ENCODE measurements at places on chromosomes 12 and 14.

DNA sequence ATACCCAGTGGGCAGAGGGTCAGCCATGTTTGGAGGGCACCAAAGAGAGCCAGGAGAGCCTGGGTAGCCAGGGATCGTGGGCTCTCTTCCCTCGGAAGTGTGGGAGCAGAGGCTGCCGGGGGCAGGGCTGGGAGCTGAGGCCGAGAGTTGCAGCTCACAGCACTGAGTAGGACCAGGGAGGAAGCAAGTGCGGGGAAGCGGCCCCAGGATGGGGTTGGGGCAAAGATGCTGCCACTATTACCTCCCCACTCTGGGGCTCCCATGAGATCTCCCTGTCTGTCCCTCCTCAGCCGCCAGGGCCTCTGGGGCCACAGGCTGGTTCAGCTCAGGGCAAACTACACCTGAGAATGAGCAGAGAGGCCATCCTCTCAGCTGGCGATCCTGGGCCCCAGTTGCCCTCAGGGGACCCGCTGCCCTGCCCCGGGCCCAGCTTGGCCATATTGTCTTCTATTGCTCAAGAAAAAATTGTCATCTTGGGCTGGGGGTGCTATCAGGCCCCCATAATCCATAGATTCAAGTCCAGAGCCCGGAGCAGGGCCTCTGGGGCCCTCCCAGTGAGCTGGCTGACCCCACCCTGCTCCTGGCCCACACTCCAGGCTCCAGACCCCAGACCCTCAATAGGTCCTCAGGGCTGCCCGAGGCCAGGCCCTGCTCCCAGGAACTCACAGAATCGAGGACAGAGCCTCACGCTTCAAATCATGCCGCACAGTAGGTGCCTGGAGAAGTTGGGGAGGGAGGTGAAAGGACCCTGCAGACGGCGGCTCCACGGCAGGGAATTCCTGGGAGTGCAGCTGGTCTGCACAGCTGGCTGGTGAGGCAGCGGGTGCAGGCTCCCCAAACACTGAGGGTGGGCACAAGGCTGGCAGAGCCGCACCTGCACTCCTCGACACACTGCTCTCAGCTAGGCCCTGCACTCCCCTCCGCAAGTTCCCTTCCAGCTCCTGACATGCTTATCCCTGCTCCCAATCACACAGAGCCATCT is 20.5 kb upstream of the DIO3 start:
- DNase-seq, result no peak

GRCh38 chr12:94603434-94604365 is 46.7 kb downstream of the TMCC3 start:
- DNase-seq, result no peak

- DNase-seq, result no peak
These were observed at the start of gene CEP170B for GRCh38 chr14:104865081-104865630. Gene CEP170B (plus strand): TSS chr14:104865268. CDS start chr14:104868451, 3,183 bp downstream.

DNA sequence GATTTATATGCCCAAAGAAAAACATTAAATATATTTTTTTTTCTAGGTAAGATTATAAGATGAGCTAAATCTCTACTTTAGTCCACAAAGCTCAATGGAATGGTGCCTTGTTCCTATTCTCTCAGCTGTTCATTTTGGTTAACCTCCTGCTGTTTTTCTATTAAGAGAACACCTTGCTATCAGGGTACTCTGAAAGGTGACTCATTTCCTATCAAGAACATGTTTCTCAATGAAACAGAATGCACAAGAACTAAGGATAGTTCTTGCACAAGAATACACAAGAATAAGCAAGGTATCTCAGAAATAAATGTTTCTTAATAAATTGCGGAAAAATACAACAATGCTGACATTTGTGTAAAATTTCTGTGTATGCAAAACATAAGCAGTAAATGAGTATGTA is 14.1 kb downstream of the ABCD2 start:
- no peak for DNase-seq

DNA sequence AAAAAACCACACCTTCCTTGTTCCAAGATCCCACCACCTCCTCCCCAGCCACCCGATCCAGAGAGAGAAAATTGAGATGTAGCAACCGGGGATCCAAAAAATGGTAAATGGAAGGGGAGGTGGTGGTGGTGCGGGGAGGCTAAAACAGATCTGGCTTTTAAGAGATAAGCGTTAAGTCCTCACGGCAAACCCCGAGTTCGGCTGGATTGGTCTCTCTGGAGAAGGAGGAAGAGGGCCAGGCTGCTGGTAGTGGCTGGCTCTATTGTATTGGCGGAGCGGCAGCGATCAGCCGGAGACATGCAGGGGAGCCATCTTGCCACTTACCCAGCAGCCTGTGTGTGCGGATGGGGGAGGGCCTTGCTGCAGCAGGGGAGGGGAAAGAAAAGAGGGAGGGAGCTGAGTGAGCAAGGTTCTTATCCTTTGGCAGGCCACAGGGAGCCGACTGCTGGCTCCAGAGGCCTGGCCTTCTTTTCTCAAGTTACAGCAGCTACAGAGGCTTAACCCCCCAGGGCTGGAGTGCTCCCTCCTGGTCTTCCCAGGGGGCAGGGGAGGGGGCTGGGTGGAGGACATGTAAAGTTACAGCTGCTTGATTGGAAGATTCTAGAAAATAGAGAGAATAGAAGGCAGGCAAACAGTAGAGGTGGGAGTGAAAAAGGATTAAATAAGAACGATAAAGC is 14.1 kb upstream of the CDH24 start:
- no peak for DNase-seq

- no peak for DNase-seq
These were observed 614.9 kb downstream of the SLC16A7 start for GRCh38 chr12:60210756-60211155.

- DNase-seq, result no peak
These were observed 168.0 kb downstream of the SLC16A7 start for GRCh38 chr12:59763835-59764234.

- DNase-seq, result peak; percentile 15
These were observed 15.0 kb upstream of the PSMA6 start for GRCh38 chr14:35277179-35277578.

GRCh38 chr12:52056801-52057637 is 5.8 kb downstream of the NR4A1 start:
- DNase-seq, result no peak

DNA sequence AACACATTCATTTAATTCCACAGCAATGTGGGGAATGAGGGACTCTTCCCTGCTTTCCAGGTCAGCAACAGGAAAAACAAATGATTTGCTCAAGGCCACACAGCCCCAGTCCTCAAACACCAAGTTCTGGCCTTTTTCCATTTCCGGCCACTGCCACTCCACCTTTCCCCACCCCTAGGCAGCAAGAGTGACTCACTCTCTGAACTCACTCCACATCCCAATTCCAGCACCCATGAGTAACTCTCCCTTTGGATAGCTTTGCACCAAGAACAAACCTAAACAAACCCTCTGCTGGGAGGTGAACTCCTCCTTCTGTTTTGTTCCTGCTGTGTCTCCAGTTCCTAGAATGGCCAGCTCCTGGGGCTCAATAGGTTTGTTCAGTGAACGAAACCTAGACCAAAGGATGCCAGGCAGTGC is 30.4 kb upstream of the PLEKHG6 start:
- DNase-seq, result no peak

GRCh38 chr12:43852744-43853143 is 16.9 kb downstream of the TMEM117 start:
- no peak for DNase-seq

DNA sequence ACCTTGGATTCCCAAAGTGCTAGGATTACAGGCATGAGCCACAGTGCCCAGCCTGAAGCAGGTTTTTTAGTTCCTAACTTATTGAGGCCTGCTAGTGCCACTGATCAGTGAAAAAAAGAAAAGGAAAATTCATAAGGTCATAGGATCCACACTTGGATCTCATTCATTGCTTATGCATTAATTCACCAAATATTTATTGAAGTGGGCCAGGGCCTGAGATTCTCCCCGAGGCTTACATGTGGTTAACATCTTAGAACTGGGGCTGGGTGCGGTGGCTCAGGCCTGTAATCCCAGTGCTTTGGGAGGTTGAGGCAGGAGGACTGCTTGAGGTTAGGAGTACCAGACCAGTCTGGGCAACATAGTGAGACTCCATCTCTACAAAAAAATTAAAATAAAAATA is 29.5 kb upstream of the MAP1LC3B2 start:
- no peak for DNase-seq

- DNase-seq, result no peak
These were observed 250.9 kb upstream of the OR4E1 start for GRCh38 chr14:21924479-21924878.

DNA sequence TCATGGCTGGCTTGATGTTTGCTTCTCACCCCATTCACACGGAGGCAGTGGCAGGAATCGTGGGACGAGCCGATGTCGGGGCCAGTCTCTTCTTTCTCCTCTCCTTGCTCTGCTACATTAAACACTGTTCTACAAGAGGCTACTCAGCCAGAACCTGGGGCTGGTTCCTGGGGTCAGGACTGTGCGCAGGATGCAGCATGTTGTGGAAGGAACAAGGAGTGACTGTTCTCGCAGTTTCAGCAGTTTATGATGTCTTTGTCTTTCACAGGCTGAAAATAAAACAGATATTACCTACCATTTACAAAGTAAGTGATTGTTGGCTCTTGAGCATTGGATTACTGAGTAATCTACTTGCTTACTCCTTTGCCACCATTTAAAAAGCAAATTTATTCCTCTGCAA is 170.6 kb downstream of the TMTC2 start:
- no peak for DNase-seq

DNA sequence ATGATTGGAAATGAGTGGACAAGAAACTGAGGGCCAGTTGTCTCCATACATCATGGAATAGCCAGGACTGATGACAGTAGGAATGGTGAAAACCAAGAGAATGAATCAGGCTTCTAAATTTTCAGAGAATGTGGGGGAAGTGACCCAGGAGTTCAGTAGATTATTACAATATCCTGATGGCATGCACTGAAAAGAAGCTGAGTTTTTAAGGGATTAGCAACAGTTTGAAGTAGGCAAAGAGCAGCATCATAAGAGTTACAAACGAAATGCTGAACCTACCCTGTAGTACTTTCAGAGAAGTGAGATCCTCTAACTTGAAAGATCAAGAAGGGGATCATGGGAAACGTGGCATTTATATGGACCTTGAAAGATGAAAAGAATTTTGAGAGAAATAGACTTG is 13.2 kb downstream of the SLC2A14 start:
- no peak for DNase-seq

DNA sequence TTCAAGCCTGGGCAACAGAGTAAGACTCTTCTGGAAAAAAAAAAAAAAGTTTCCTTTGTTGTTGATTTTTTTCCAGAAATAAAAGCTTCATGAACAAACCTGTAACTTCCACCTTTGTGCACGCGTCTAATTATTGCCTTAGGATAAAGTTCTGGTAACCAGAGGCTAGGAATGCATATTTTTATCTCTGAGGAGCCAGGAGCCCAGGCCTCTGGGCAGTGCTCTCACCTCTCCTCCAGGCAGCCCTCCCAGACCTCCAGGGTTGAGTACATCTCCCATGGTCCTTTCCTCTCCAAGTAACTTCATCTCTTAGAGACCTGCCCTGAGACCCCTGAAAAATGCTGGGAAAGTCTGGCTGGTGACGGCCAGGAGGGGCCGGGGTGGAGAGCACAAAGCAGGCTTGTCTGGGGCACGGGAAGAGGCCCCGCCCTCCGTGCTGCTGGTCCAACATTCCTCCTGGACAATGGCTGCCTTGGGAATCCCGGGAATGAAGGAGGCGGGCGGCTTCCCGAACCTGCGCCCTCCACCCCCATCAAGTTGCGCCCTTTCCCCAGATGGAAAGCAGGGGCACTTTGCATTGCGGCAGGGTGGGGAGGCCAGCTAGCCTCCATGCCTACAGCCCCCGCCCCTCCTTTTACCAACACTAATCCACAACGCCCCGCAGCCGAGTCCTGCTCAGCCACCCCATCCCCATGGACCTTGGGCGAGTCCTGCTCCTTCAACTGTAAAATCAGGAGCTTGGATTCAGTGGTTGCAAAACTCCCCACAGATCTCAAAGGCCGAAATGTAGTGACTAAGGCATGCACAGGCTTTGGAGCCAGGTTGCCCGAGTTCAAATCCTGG is 7.3 kb upstream of the FIGNL2 start:
- DNase-seq, result no peak

DNA sequence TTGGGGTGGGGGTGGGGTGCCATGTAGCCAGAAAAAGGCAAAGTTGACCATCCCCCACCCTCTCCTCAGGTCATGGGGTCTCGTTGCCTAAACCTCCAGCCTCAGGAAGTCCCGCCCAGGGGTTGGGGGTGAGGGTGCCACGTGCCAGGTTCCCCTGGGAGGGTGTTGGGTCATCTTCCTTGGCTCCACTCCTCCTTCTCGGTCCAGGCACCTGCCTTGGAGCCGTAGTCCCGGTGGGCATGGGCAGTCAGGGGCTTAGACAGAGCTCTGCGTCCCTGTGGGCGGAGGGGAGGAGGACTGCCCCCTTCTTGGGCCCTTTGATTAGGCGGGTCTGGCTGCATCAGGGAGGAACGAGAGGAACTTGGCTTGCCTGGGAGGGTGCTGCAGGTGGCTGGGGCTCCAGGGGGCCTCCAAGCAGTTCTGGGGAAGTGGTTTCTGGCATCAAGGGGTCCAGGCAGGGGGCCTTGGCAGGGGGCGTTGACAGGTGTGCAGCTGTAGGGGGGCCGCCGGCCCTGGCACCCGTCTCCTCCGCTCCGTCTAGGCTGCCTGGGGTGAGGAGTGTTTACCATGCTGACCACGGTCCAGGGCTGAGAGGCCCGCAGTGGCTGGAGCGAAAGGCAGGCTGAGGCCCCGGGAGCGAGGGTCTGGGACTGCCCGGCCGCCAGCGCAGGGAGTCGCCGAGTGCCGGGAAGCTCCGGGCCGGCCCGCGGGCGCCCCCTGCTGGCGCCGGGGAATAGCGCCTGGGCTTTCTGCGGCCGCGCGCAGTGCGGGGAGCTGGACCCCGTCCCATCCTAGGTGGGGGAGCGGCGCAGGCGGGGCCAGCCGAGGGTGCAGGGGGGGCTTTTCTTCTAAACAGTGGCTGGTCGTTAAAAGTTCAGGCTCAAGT is 7.9 kb downstream of the SETD1B start:
- no peak for DNase-seq

DNA sequence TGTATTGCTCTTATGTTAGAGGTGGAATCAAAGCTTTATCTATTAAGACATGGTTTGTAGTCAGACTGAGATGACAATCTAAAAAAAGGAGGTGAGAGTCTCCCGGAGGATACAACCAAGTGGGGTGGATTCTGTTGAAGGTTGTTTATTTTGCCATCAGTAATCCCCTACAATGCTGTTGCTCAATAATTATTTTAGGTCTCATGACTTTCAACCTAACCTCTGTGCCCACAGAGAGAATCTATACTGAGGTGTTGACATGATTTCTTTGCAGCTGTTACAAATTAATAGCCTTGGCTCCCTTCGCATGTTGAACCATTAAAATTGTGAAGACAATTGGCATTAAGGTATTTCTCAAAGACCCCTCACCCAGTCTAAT is 28.7 kb upstream of the FOS start:
- DNase-seq, result no peak

DNA sequence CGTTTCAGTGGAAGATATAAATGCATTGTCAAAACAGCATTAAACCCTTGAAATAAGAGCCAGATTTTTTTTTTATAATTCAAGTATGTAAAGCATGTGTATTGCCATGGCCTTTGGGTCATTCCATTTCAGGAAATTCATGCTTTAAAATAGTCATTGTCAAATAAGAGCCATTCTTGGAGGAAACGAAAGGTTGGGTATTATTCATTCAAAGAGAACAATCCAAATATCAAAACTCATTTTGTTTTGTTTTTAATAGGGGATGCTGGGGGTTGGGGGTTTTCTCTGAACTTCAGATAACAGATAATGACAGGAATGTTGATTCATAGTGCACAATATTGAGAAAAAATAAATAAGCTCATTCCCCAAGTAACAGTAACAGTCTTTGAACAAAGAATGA is 174.4 kb upstream of the NUDT4 start:
- DNase-seq, result no peak

- no peak for DNase-seq
These were observed 408.6 kb upstream of the SYT1 start for GRCh38 chr12:78455991-78456390.

GRCh38 chr14:61872452-61872851 is 110.2 kb downstream of the SNAPC1 start:
- no peak for DNase-seq

GRCh38 chr14:68359837-68360552 is 432.9 kb downstream of the ZFP36L1 start:
- no peak for DNase-seq
